WERI-Rb-1 (cell line): ENCODE measurements at places on chromosomes 1 and 21.

DNA sequence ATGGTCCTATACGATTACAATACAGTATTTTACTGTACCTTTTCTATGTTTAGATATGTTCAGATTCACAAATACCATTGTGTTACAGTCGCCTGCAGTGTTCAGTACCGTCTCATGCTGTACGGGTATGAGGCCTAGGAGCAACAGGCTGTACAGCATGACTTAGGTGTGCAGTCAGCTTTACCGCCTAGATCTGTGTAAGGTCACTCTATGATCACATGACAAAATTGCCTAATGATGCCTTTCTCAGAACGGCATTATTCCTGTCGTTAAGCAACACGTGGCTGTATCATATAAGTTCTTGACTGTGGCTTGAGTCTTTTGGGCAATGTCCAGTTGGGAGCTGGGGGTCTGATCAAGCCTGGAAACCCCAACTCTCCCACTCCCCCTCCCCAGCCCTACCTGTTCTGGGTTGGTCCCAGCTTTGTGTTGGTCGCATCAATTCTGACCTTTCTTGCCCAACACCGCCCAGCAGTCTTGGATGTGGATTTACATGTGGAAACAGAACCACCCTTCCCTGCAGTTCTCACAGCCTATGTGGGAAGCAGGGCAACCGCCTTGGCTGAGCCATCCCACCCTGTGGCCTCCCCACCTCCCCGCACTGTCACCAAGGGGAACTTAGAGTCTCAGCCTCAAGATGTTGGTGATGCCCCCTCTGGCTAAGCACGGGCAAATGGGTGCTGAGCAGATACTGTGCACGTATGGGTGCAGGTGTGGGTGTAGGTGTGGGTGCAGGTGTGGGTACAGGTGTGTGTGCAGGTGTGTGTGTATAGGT lies 80.2 kb upstream of the ACTL8 start:
- no peak for DNase-seq

GRCh38 chr1:92804721-92805201 lies 19.9 kb upstream of the EVI5 start:
- DNase-seq: no peak

GRCh38 chr21:28906236-28906635 lies 86.4 kb downstream of the LTN1 start:
- DNase-seq: no peak

- DNase-seq: no peak
These were observed 1.7 kb downstream of the EGLN1 start for GRCh38 chr1:231420299-231420958.

GRCh38 chr1:93608187-93609109 lies 73.2 kb downstream of the BCAR3 start:
- DNase-seq: no peak

- no peak for DNase-seq
These were observed 126.5 kb downstream of the PBX1 start for GRCh38 chr1:164685266-164686035.

DNA sequence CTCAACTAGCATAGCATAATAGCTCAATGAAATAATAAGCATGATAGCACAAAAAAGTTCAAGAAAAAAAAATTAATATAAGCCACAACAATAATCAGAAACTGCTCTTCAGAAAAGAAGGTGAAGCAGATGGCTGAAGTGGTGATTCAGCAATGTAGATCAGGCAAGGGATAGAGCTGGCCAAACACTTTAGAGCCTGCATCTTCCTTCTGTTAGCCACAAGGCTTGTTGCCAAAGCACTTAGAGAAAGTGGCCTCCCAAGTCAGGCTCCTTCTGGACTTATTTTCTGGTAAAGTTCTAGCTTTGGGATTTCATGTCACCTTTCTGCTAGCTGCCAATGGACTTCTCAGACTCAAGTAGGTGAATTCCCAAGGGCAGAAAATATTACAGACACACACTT lies 60.3 kb upstream of the C1orf87 start:
- DNase-seq: no peak
